ENCODE measurements at places on chromosomes 5 and 9.

DNA sequence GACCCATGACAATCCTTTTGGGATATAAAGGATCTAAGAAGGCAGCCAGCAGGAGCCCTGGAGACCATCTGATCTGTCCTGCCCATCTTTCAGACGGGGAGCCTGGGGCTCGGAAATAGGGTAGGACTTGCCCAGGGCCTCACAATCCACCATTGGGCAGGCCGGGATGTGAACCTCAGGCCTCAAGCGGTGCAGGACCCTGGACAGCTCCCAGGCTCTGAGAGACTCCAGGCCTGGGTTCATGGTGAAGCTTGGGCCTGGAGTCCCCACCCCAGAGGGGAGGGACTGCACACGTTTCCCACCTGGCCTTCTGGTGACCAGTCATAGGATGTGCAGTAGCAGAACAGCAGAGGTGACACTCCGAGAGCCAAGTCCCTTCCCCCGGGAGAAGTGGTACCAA, 36.6 kb upstream of the RAPGEF1 start:
- DNase-seq, result no peak

DNA sequence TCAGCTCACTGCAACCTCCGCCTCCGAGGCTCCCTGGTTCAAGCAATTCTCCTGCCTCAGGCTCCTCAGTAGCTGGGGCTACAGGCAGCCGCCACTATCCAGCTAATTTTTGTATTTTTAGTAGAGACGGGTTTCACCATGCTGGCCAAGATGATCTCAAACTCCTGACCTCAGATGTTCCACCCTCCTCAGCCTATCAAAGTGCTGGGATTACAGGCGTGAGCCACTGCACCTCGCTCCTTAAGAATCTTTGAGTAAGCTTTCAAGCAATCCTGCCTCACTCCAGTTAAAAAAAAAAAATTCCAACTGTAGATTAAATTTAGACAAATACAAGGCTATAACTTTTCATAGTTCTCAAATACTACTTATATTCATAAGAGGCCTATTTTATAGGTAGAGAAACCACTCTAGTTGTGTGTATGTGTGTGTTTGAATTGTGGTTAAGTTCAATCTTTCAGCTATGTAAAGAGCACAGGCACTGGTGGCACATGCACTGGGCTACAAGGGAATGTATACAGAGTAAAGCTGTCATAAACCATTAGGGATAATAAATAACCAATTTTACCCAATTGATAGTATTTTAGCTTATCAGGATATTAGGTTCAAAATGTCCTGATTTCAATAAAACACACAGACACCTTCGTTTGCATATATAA, 50.6 kb upstream of the RAPGEF6 start:
- no peak for DNase-seq

DNA sequence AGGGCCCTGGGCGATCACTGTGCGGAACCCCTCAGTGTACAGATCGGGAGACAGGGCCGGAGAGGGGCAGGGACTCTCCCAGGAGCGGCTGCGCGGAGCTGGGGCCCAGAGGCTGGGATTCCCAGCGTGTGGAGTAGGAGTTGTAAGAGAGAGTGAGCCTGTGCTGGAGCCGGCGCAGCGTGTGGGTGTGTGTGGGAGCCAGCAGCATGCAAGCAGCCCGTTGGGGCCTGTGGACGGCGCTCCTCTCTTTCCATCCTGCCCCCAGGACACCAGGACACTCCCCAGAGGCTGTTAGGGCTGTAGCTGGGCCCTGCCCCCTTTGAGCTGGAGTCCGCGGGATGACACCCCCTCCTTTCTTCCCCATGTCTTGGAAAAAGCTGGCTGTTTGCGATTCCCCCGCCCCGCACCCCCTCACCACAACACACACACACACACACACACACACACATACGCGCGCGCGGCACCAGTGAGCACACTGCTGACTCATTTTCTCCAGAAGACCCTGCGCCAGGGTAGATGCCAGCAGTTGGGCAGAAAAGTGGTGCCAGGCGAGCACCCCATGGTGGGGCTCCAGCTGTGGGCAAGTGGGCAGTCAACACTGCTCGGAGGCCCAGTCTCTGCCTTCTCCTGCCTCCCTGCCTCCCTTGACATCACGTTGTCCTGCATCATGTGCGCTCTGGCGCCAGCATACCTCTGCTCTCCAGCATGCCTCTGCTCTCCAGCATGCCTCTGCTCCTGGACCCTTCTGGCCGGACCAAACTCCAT, 1.5 kb downstream of the COL27A1 start:
- DNase-seq, result peak; percentile 62

GRCh38 chr5:27908341-27908740, 870.0 kb upstream of the CDH9 start:
- no peak for DNase-seq

GRCh38 chr5:32153723-32154122, 20.4 kb downstream of the GOLPH3 start:
- no peak for DNase-seq
